ENCODE measurements at places on chromosomes 3 and 15.

DNA sequence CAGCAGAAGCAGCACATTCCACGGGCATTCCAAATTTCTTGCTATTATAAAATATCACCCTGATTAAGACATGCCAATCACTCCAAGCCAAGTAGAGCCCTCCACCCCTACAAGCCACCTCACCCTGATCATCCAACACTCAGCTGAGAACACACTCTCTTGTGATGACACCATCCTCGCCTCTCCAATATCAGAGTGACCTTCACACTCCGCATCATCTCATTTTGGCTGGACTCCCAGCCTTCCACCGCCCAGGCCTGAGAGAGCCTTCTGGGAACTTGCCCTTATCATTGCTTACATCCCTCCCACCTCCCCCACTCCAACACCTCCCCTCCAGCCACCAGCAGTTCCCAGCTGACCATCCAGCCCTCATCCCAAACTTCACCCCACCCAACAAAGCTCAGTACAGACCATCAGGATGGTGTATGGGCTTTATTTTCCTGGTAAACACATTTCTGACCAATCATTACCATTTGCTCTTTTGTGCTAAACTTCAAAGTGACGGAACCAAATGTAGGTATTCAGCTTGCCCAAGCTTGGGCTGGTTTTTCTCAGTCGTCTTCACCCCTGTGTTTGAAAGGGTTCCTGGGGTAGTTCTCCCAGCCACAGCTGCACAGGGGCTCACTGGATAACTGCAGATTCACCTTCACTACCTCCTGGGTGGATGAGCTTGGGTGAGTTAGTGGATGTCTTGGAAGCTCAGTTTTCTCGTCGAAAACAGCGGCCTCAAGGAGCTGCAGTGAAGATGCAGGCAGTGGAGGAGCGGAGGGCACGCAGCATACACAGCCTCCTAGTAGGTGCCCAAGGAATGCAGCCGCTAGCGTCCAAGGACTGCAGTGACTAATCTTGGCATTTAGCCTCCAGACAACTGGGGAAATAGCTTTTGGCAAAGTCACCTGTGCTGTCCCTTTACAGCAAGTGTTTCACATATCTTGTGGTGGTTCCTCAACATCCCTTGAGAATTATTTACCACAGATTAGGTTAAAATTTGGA is 115.1 kb downstream of the LIPC start:
- DNase-seq = no peak

DNA sequence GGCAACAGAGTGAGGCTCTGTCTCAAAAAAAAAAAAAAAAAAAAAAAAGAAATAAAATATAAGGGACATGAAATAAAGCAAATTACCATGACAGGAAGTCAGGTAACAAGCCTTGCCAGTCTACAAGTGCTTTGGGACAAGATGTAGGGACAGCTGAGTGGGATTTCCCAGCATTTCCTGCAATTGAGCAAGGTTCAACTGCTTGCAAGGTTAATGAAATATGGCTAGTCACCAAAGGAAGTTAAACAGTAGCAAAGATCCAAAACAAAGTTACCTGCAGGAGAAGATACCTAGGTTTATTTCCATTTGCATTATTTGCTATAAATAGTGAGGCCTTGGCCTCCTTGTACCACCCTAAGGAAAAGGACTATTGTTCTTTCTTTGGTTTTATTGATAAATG is 22.3 kb upstream of the CNOT10 start:
- no peak for DNase-seq

- DNase-seq = no peak
Observed at GRCh38 chr3:71251156-71251775, 332.3 kb downstream of the FOXP1 start.

DNA sequence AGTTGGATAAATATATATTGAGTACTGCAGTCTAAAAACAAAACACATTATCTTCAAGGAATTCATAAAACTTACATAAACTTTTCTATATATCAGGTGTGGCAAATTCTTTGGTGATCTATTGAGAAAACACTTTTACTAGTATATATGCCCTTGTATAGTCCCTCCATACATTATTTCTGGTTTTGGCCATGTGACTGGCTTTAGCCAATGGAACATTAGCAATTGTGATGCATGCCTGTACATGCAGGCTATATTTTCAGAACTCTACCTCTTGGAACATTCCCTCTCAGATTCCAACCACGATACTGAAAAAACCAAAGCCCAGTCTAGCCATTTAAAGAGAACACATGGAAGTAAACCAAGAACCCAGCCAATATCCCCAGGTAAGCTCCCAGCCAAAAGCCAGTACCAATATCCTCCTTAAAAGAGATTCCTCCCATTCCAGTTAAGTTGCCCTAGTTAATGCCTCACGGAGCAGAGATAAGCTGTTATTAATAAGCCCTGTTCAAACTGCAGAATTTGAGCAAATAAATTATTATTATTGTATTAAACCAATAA is 152.8 kb downstream of the NEK10 start:
- DNase-seq = no peak

DNA sequence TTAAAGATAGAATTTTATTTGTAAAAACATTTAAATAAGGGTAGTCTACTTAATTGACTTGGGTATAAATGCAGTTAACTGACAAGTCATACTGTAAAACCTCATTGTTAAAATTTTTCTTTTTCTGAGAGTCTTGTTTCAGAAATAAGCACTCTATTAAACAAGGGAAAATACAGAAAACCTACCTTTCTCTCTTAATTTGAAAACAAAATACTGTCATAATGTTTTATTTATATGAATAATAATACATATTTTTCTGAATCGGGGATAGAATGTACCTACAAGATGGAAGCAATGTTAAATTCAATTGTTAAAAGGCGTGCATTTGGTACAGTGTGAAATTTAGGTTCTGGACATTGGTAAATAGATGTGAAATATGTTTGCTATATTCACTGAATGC is 17.8 kb downstream of the ZIC1 start:
- no peak for DNase-seq

GRCh38 chr3:51353131-51353530 is 32.0 kb upstream of the MANF start:
- no peak for DNase-seq

- no peak for DNase-seq
Observed at GRCh38 chr3:179970746-179971145, 66.0 kb downstream of the PEX5L start.

GRCh38 chr3:45398178-45398577 is 9.8 kb downstream of the LARS2 start:
- DNase-seq = no peak

DNA sequence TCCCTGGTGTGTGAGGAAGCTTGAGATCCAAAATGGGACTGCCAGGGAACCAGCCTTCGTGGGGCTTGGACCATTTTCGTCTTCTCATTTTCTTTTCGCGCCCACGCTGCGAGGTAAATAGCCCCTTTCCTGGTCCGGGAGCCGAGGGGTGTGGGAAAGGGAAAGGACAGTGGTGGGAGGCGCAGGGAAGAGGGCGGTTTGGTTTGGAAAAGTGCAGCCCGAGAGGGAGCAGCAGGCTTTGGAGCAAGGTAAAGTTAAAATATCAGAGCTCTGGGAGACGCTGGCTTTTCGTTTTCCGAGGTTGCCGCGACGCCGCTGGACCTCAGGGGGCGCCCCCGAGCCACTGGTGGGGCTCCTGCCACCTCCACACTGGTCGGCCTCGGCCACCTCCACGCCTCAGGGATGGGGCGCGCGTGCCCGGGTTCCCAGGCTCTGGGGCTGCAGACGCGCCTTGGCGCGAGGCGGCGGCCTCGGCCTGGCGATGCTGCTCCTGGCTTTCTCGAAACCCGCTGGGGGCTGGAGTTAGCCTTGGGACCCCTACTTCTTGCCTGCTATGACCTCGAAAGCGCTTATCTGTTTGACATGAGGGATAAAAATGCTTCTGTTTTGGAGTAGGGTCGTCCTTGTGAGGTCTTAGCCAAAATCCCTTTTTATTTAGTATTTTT is 3.2 kb downstream of the PTPRG start:
- DNase-seq = no peak

DNA sequence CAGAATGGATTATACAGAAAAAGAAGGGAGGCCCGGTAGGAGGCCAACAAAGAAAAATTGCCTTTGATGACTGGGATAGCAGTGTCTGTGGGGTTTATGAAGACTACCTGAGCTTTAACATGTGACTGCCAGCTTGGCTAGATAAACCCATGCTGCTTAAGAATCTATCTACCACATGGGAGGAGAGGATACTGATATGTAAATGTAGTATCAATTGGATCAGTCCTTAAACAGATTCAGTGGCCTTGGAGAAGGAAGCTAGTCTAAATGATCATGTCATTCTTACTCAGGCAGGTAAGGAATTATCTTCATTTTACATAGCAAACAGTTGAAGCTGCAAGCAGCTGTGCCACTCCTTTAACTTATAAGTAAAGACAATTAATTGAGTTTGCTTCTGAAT is 50.0 kb upstream of the SYNPR start:
- DNase-seq = no peak

- no peak for DNase-seq
Observed at GRCh38 chr15:51866751-51867150, 37.3 kb downstream of the TMOD3 start.

DNA sequence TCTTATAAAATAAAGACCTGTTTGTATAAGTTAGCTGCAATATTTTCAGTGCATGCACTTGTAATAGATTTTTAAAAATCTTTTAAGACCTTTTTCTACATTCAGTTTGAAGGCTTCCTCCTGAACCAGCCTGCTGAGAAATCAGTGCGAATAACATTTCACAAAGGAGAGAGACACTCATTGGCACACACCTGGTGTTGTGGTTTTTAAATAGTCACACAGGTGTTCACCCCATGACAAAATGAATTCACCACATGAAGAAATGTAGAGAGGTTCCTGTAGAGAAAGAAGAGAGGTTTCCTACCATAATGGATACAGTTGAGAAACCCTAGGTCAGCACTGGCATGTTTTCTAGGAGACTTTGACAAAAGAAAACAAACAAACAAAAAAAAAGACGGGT is 237.3 kb downstream of the CNTN6 start:
- DNase-seq = no peak

GRCh38 chr3:58635371-58636285 is 30.9 kb downstream of the FAM3D start:
- DNase-seq = no peak

- no peak for DNase-seq
Observed at GRCh38 chr3:138461246-138461645, 26.8 kb downstream of the ESYT3 start.

- no peak for DNase-seq
Observed at GRCh38 chr15:86432861-86433260, 353.2 kb downstream of the AGBL1 start.
